ENCODE measurements at places on chromosomes 11 and 22. TPM values are rescaled to one million over a fixed set of nuclear protein-coding genes. Genes with fewer than 3 reads are reported as not detected.

DNA sequence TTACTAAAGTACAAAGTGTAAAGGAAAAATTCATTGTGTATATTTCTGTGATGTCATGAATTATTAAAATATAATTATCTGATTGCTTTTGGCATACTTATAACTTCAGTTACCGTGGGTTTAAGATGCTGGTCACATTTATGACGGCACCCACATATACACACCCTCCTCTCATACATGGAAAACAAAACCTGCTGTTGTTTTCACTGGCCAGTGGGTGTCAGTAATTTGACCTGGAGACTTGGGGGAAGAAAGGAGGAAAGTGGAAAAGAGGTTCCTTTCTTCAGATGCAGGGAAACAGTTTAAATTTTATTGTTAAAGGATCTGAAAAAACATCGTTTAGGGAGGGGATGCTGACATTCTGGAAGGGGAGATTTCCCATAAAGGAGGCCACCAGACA lies 742 bp upstream of the BBOX1 start:
- DNase-seq = no peak

DNA sequence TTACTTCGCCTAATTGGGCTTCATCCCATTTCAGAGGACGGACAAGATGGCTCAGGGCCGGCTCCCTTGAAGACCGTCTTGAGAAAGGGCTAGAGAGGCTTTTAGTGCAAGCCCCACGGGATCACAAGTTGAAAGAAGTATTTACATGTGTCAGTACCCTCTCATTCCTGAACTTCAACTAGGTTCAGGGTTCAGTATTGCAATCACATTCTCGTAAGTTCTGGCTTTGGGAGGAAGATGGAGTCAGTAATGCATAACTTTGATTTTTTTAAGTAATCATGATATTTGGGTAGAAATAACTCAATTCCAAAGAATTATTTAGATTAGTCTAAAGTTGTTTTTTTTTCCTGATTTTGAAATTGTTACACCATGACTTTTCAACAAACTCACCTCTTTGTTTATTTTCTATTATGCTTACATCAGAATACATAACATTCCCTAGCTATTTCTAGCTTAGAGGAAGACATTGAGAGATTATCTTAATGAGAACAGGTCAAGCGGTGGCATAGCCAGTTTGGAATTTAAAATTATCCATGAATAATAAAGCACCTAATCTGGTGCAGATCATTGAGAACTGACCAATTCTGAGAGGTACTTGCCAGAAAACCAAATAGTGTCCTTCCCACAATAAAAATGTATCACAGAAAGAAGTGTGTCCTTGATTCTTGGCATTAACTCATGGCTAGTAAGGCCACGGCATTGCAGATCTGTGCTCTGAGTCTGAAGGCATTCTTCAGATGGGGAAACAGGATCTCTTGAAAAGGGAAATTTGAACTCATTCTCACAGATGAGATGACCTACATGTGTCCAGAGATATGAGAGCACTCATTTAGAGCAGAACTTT lies 92.1 kb upstream of the BLID start:
- DNase-seq = no peak

- no peak for DNase-seq
These were observed 55.5 kb downstream of the PAK1 start for GRCh38 chr11:77418155-77418970.

GRCh38 chr11:126594921-126595367 lies 239.5 kb downstream of the ST3GAL4 start:
- no peak for DNase-seq

- no peak for DNase-seq
These were observed 494 bp downstream of the CHID1 start for GRCh38 chr11:910044-910588.

DNA sequence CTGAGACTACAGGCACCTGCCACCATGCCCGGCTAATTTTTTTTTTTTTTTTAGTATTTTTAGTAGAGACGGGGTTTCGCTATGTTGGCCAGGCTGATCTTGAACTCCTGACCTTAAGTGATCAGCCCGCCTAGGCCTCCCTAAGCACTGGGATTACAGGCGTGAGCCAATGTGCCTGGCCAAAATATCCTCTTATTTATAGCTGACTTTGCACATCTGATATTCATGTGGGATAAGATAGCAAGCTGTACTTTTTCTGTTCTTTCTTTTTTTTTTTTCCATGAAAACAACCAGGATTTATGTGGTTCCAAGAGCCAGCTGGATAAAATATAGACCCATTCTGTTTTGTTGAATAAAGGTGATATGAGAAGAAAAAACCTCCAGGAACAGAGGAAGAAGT lies 12.1 kb upstream of the XBP1 start:
- no peak for DNase-seq

The SAA1 gene
- polyA plus RNA-seq = not detected

The FXYD6 gene
- 147 TPM for polyA plus RNA-seq

Measured in right renal pelvis (tissue), 4 donors.